ENCODE measurements at places on chromosomes 1 and 21.

DNA sequence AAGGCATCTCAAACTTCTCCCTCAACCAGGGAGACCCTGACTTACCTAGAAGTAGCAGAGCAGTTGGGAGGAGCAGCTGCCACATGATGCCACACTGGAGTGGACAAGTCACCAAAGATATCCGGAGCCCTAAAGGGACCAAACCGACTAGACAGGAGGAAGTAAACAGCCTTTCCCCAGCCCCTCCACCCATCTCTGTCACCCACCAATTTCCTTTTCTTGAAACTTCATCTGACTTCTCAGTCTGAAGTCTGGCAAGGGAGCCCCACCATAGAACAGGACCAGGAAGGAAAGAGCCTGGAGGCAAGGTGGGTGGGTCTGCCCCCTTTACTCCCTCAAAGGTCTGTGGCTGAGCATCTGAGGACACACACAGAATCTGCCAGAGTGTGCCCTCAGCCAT lies at the start of gene FCGR3A:
Gene FCGR3A (minus strand): TSS at position 167 of the 400 bp plus-strand sequence. CDS start 82 bp downstream, at position 85.
- DNase-seq = no peak

DNA sequence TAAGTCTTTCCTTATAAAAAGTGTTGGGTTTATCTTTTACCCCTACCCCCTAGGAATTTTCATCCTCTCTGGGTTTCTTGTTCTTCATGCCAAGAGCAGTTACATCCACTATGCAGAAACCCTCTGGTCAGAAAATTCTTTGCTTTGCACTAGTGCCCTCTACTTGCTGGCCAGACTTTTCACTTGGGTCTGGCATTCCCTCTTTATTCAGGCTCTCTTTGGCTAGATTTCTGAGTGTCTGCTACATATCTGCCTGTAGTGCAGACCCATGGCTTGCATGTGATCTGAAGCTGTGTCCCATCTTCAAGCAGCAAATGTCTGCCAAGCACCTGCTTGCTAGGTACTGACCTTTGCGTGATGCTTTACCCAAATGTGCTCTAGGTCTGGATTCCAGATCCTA lies 237.0 kb downstream of the GPATCH2 start:
- no peak for DNase-seq

DNA sequence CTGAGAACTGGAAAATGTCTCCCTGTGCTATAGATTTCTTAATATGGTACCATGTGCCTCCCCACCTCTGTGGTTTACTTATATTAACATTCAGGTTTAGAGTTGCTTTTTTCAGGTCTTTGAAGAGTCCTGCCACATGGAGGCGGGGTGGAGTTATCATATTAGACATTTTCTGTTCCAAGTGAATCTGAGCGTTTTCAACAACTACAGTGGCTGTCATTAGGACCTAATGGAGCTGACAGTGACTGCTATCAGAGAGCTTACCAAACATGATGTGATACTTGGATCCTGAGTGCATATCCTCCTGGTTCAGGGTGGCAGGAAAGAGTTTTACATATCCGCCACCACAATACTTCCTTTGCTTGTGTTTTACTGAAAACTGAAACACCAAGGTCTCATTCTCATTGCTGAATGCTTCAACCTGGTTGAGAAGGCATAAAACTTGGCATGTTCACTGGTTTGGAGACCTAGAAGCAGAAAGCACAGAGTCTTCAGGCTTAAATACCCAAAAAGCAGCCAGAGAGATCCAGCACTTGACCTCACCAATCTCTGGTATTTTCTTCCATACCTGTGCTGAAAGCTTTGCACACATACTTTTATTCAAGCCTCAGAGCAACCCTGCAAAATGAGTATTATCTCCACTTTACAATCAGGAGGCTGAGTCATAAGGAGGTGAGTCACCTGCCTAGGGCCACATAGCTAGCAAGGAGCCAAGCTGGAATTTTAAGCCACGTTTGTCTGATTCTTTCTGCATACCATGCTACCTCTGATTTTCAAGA lies 47.4 kb upstream of the OSBPL9 start:
- DNase-seq = peak; percentile 70

GRCh38 chr1:218748071-218748470 lies 402.9 kb downstream of the TGFB2 start:
- DNase-seq = no peak

- DNase-seq = peak; percentile 79
Observed at GRCh38 chr1:234722904-234723720, 113.1 kb upstream of the IRF2BP2 start.

- no peak for DNase-seq
Observed at GRCh38 chr1:67146539-67146938, 11.8 kb upstream of the C1orf141 start.

GRCh38 chr1:219138747-219139146 lies 34.9 kb upstream of the LYPLAL1 start:
- no peak for DNase-seq

- no peak for DNase-seq
Observed at GRCh38 chr1:49651136-49651535, 372.6 kb downstream of the AGBL4 start.

DNA sequence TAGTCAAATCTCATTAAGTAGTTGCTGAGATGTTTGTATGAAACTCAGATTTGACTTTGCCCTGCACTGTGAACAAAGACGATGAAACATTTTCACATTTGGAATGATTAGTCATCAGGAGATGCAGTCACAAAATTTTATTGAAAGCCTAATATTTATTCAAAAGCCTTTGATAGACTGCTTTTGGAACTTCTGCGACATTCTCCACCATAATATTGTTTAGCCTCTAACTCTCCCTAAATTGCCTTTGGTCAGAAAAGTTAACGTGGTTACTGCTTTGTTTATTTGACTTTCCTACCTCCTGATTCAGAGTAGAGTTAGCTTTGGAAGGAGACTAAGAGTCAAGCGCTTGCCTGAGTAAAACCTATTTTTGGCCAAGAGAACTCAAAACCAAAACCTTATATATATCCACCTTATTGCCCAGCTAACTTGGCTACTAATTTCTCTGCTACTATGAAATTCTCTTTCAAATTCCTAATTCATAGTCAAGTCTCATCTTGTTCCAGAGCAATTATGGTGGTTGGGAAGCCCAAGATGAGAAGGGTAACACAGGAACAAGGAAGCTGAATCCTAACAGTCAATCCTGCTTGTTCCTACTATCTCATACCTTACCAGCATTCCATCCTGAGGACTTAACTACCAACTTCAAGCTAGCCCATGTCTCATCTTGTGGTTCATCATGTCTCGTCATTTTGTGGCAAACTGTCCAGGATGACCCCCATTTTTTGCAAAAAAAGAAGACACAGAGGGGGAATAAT lies 429.6 kb downstream of the USP25 start:
- no peak for DNase-seq

Data from hematopoietic multipotent progenitor cell treated with erythropoietin and hydrocortisone succinate and interleukin-3 and kit ligand, for 6 days (in vitro differentiated cells).